GM12878 (cell line): ENCODE measurements at places on chromosomes 4 and X.

- no peak for DNase-seq
Measured at GRCh38 chr4:71460371-71460770, 121.6 kb downstream of the SLC4A4 start.

GRCh38 chr4:76748649-76749048 lies 149.3 kb downstream of the SOWAHB start:
- no peak for DNase-seq

- DNase-seq: no peak
Measured at GRCh38 chrX:22467571-22467970, 194.9 kb downstream of the CBLL2 start.

- DNase-seq: peak; percentile 95
Measured at GRCh38 chr4:184280591-184281071, 63.0 kb upstream of the ENPP6 start.

DNA sequence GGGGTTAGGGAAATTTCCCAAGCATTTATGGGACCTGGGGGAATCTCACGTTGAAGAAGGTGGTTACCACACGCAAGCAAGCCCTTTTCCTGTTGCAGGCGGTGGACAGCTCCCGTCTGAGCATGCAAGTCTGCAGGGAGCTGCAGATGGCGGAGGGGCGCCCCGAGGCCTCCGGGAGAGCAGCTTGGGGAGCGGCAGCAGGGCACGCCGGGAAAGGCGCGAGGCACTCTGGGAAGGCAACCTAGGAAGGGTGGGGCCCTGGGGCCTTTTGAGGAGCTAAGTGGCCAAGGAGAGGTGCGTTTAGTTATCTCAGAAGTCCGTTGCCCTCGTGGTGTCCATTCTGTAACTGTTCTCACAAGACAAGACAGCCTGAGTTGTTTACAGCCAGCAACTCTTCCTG lies 57.0 kb upstream of the SLC25A4 start:
- no peak for DNase-seq

- DNase-seq: no peak
Measured at GRCh38 chr4:89949782-89950387, 55.2 kb downstream of the MMRN1 start.

- DNase-seq: no peak
Measured at GRCh38 chrX:48897157-48897624, 377 bp downstream of the TIMM17B start.

GRCh38 chr4:52894443-52894842 lies 32.3 kb downstream of the RASL11B start:
- DNase-seq: no peak
